Thoracic aorta (tissue), 2 donors: ENCODE measurements at places on chromosomes 6 and 20. TPM values are rescaled to one million over a fixed set of nuclear protein-coding genes. Genes with fewer than 3 reads are reported as not detected.

GRCh38 chr6:52299653-52300052, 15.1 kb upstream of the MCM3 start:
- no peaks in the 10 kb centered on the region for H3K27me3 ChIP-seq
- H3K36me3 ChIP-seq, result no peaks in the 10 kb centered on the region
- no peak overlapping the region for H3K4me3 ChIP-seq
- DNase-seq, result no peak

Gene OR12D3
- not detected for total RNA-seq

DNA sequence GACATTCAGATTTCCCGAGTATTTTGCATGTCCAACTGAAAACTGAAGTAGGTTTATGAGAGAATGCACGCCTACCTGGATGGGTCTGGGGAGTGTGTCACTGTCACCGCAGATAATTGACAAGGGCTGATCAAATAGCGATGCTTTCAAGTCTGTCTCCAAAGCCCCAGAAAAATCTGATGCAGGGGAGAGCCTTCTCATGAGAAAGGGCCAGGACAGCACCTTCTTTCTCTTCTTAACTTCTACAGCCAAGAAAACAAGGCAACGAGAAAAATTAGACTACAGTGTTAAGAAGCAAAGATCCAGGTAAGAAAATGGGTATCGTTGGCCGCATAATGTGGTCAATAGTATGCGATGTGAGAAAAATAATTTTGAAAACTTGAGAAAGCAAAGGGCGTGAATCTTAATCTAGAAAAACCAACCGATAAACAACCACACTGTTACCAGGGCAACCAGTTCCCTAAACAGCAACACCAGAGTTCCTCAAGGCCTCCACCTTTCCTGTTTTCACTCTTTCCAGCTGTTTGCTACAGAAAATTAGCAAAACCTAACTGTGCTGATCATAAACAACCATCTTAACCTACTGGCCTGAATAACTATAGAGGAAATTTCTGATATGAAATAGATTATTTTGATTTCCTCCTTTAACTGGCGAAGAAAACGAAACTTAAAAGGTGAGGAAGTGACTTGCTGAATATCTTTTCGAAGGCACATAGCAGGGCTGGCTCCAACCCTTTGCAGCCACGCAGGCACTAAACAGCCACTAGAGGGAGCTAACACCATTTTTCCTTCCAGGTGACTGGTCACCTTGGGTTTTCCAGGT, 2.6 kb downstream of the TAGAP start:
- peaks cover 16% of the 10 kb centered on the region for H3K4me1 ChIP-seq
- H3K4me3 ChIP-seq, result peak overlapping the region; percentile 49
- no peak overlapping the region for H3K27ac ChIP-seq
- H3K36me3 ChIP-seq, result no peaks in the 10 kb centered on the region
- no peak for DNase-seq

DNA sequence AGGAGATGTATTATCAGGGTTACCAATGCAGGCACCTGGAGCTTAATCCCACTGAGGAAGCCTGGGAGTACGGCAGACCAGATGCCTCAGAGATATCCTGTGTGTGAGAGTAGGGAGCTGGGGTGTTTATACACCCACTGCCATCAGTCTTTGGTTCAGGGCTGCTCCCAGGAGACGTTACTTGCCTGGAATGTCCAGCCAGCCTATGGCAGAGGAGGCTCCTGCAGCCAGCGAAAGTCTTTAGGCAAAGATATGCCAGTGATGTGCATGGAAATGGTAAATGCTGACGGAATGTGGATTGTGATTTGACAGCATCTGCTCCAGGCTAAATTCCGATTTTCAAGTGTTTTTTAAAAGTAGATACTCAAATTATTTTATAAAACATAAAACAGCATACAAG, 282.0 kb downstream of the BTBD3 start:
- DNase-seq, result no peak
- no peak overlapping the region for H3K4me3 ChIP-seq
- H3K4me1 ChIP-seq, result no peaks in the 10 kb centered on the region

GRCh38 chr6:56851074-56851473, 103.8 kb upstream of the BEND6 start:
- H3K36me3 ChIP-seq, result no peaks in the 10 kb centered on the region
- peak overlapping the region; percentile 76 for H3K4me3 ChIP-seq
- DNase-seq, result no peak
- H3K4me1 ChIP-seq, result peaks cover 4% of the 10 kb centered on the region

DNA sequence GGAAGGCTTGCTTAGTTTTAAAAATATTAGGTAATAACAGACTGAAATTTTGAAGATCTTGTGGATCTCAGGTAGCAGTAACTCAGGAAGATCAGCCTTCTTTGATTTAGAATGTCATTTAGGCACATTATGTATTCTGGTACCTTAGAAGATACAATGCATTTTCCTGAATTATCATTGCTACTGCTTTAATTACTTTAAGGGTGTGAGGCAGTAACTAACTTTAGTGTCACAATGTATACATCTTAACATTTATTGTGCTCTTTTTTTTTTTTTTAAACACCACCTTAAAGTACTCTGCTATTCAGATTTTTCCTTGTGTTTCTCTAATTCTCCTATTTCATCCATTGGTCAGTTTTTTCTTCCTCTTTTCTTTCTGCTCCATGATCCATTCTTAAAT, 13.3 kb downstream of the MAPK14 start:
- H3K4me1 ChIP-seq, result peaks cover 48% of the 10 kb centered on the region
- no peaks in the 10 kb centered on the region for H3K36me3 ChIP-seq
- no peak overlapping the region for H3K4me3 ChIP-seq
- H3K27ac ChIP-seq, result no peak overlapping the region

GRCh38 chr20:21436205-21436604, 38.9 kb upstream of the NKX2-4 start:
- no peaks in the 10 kb centered on the region for H3K4me1 ChIP-seq
- no peak overlapping the region for H3K4me3 ChIP-seq
- no peaks in the 10 kb centered on the region for H3K27me3 ChIP-seq
- no peak overlapping the region for H3K27ac ChIP-seq
- no peak for DNase-seq
- no peaks in the 10 kb centered on the region for H3K36me3 ChIP-seq

- H3K27me3 ChIP-seq, result no peaks in the 10 kb centered on the region
- H3K4me3 ChIP-seq, result peak overlapping the region; percentile 89
- DNase-seq, result no peak
- peak overlapping the region; percentile 64 for H3K27ac ChIP-seq
- peaks cover 51% of the 10 kb centered on the region for H3K4me1 ChIP-seq
These were observed 1.1 kb downstream of the RNF144B start for GRCh38 chr6:18388271-18388670.

DNA sequence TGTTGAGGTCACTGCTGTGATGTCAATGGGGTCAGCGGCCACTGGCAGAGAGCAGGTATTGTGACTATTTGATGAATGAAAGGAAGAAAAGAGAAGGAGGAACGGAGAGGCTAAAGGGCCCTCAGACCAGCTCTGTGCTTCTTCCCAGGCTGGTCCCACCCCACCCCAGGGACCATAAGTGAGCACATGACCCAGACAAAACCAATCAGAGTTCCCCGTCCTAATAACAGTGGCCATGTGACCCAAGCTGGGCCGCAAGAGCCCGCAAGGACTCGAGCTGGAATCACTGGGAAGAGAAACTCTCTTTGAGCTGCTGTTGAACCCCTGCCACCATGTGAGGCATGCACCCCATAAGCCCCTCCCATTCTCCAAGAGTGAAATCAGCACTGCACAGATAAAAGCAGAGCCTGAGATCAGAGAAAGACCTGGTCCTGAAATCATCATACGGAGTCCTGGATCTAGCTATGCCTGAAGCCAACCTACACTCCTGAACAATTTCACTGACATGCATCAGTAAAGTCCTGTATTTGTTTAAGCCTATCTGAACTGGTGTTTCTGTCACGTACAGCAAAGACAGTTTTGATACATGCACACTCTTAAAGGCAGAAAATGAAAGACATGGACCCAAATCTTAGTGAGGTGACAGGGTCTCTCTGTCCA, 90.2 kb downstream of the PREX1 start:
- peak overlapping the region; percentile 59 for H3K27ac ChIP-seq
- H3K36me3 ChIP-seq, result peaks cover 6% of the 10 kb centered on the region
- no peak overlapping the region for H3K4me3 ChIP-seq
- no peak for DNase-seq
- no peaks in the 10 kb centered on the region for H3K27me3 ChIP-seq
- peaks cover 12% of the 10 kb centered on the region for H3K4me1 ChIP-seq

Gene ARHGAP18
- total RNA-seq, result 37.0 TPM
